ENCODE measurements at places on chromosomes 1 and 21. TPM values are rescaled to one million over a fixed set of nuclear protein-coding genes. Genes with fewer than 3 reads are reported as not detected.

The FTCD gene
- total RNA-seq, result not detected

The RAB7B gene
- total RNA-seq, result not detected

- H3K27ac ChIP-seq, result no peak overlapping the region
- no peak overlapping the region for H3K4me3 ChIP-seq
- no peaks in the 10 kb centered on the region for H3K36me3 ChIP-seq
- no peak for DNase-seq
These were observed 1.9 kb downstream of the SGIP1 start for GRCh38 chr1:66535853-66536252.

- peak overlapping the region; percentile 38 for H3K4me3 ChIP-seq
- peaks cover 14% of the 10 kb centered on the region for H3K36me3 ChIP-seq
- no peaks in the 10 kb centered on the region for H3K27me3 ChIP-seq
- H3K27ac ChIP-seq, result peak overlapping the region; percentile 48
These were observed 69.8 kb upstream of the ATP5PO start for GRCh38 chr21:33985117-33986050.

DNA sequence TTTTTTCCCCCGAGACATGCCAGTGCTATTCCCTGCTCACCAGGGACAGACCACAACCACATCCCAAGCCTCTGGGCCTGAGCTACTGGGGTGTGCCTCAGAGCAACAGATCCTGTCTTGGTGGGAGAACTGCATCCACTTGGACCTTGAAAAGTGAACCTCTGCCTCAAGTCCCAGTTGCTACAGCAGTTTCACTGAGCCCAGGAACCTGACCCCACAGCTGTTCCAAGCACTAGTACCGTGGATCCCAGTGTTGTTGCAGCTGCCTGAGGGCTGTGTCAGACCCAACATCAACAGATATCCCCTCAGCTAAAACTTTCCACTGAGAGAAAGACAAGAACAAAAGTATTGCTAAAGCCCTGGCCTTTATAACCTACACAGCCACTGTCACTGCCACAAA lies 373.0 kb downstream of the PLPP3 start:
- H3K27ac ChIP-seq, result no peak overlapping the region
- no peak for DNase-seq
- no peaks in the 10 kb centered on the region for H3K4me1 ChIP-seq
- no peak overlapping the region for H3K4me3 ChIP-seq
- H3K27me3 ChIP-seq, result no peaks in the 10 kb centered on the region
- H3K36me3 ChIP-seq, result no peaks in the 10 kb centered on the region

DNA sequence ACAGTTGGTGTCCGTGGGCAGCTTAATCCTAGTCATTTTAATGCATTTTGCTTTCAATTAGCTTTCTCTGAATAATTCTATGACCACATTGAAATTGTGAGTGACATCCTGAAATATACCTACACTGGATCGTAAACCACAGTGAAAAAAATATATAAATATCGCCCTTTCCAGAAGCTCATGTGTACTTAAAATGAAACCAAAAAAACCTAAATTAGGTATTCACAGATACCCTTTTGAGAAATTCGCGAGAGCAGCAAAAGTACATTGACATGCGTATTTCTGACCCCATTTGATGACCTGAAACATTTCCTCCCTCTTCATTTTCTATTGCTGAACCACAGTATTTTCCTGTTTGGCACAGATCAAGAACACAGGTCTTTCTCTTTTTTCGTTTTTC lies 253.8 kb downstream of the LTN1 start:
- no peak for DNase-seq
- no peaks in the 10 kb centered on the region for H3K27me3 ChIP-seq
- H3K4me1 ChIP-seq, result peaks cover 9% of the 10 kb centered on the region
- H3K27ac ChIP-seq, result no peak overlapping the region
- H3K4me3 ChIP-seq, result no peak overlapping the region

GRCh38 chr1:9037476-9038337 lies 11.5 kb upstream of the SLC2A7 start:
- DNase-seq, result no peak
- H3K36me3 ChIP-seq, result peaks cover 8% of the 10 kb centered on the region
- H3K4me3 ChIP-seq, result no peak overlapping the region

- H3K4me1 ChIP-seq, result peaks cover 6% of the 10 kb centered on the region
- H3K27ac ChIP-seq, result no peak overlapping the region
- DNase-seq, result no peak
- H3K27me3 ChIP-seq, result peaks cover 32% of the 10 kb centered on the region
- H3K4me3 ChIP-seq, result no peak overlapping the region
- peaks cover 6% of the 10 kb centered on the region for H3K36me3 ChIP-seq
These were observed 3.7 kb downstream of the COL24A1 start for GRCh38 chr1:86152887-86153286.

DNA sequence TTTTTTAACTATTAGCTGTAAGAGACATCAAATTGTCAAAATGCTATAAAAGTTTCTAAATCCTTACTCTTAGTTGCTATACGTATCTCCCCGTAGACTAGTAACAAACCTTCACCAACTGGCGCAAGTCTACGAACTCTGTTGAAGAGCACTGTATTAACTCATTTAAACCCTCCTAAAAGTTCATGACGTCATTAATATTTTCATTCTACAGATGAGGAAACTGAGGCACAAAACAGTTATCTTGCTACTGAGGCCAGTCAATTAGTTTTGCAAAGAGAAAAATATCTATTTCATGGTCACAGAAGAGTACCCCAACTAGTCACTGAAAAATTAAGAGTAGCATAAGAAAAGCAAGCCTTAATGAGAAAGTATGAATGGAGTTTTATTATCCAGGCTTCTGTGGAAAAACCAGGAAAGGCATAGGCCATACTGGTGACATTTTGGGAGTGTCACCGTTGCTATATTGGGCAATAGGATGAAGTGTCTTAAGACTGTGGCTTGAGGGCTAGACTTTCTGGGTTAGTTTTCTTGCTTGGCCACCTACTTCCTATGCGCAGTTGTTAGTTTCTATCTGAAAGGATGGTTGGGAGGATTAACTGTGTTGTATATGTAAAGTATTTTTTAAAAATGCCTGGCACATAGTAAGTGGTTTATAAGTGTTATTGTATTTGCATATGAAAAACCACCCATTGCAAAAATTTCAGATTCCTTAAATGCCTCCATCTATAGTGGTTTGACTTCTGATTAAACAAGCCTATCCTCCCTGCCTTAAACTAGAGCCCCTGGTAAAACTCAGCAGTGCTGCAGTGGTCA lies 52.4 kb upstream of the SYT14 start:
- H3K4me3 ChIP-seq, result no peak overlapping the region
- H3K27me3 ChIP-seq, result peaks cover 36% of the 10 kb centered on the region
- no peaks in the 10 kb centered on the region for H3K36me3 ChIP-seq
- DNase-seq, result no peak
- no peak overlapping the region for H3K27ac ChIP-seq

DNA sequence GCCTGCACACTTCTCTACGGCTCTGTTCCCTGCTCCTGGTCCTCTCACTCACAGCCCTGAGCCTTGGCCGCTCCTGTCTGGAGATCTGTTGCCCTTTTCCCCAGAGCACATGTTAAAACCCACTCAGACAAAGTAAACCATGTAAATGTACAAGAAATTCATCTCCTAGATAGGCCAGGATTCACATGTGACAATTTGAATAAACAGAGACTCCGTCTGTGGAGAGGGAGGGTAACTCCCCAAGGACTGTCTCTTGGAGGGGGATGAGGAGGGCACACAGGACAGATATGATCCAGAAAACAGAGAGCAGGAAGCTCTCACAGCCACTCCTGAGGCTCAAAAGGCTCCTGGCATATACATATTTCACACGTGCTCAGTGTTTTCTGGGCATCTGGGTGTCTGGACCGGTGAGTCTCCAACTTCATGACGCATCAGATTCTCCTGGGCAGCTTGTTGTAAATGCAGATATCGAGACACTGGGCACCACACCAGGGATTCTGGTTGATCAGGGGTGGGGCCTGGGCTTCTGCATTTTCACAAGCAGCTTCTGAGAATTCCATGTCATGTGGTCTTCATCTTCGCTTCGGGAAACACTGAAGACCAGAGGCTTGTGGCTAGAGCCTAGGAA lies 6.4 kb upstream of the KAZN start:
- H3K27ac ChIP-seq, result no peak overlapping the region
- no peaks in the 10 kb centered on the region for H3K4me1 ChIP-seq
- peaks cover 7% of the 10 kb centered on the region for H3K27me3 ChIP-seq
- H3K4me3 ChIP-seq, result no peak overlapping the region
- no peak for DNase-seq

DNA sequence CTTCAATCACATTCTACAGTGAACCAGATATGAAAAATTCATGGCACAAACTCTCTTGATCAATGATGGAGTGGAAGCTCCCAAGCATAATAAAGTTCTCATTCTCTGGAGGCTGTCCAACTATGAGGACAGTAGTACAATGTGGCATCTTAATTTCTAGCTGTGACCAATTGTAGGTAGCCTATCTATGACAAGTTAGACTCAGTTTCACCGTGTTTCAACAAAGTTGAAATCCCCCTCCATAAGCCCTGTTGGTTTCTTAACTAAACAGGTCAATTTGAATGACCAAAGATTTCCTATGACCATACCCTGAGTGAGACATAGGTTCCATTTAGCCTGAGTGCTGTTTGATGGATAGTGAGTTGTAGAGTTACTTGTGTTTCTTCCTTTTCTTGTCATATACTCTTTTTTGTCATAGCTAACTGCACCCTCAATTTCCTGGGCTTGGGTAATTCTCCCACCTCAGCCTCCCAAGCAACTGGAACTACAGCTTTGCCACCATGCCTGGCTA lies 11.8 kb downstream of the PATJ start:
- H3K36me3 ChIP-seq, result no peaks in the 10 kb centered on the region
- H3K4me1 ChIP-seq, result peaks cover 5% of the 10 kb centered on the region
- no peaks in the 10 kb centered on the region for H3K27me3 ChIP-seq

- H3K36me3 ChIP-seq, result no peaks in the 10 kb centered on the region
- no peak for DNase-seq
- no peaks in the 10 kb centered on the region for H3K27me3 ChIP-seq
- H3K4me3 ChIP-seq, result no peak overlapping the region
- H3K4me1 ChIP-seq, result no peaks in the 10 kb centered on the region
- no peak overlapping the region for H3K27ac ChIP-seq
These were observed 499.0 kb downstream of the NUF2 start for GRCh38 chr1:163820766-163821165.

DNA sequence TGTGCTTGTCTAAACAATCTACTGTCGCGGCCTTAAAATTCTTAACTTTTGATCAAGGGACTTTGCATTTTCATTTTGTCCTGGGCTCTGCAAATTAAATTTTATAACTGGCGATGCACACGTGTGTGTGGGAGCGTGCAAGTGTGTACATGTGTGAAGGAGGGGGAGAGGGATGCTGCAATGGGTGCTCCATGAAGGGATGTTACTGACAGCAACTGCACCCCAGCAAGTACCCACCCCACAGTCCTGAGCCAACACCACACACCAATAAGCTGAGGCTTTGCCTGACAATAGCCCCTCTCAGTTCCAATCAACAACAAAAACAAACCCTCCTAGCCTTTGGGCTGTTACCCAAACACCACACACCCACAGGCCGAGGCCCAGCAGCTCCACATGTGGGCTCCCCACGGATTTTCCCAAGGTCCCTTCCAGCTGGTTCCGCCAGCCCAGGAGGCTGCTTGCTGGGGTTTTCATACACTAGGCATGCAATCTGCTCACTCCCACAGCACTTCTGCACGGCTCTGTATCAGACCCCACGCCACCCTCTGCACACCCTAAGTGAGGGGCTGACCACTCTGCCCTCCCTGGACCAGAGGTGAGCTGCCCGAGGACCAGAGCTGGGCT lies 32.8 kb upstream of the IFFO2 start:
- H3K27me3 ChIP-seq, result peaks cover 32% of the 10 kb centered on the region
- H3K4me3 ChIP-seq, result no peak overlapping the region
- no peak overlapping the region for H3K27ac ChIP-seq
- no peaks in the 10 kb centered on the region for H3K36me3 ChIP-seq
- no peaks in the 10 kb centered on the region for H3K4me1 ChIP-seq
- no peak for DNase-seq

DNA sequence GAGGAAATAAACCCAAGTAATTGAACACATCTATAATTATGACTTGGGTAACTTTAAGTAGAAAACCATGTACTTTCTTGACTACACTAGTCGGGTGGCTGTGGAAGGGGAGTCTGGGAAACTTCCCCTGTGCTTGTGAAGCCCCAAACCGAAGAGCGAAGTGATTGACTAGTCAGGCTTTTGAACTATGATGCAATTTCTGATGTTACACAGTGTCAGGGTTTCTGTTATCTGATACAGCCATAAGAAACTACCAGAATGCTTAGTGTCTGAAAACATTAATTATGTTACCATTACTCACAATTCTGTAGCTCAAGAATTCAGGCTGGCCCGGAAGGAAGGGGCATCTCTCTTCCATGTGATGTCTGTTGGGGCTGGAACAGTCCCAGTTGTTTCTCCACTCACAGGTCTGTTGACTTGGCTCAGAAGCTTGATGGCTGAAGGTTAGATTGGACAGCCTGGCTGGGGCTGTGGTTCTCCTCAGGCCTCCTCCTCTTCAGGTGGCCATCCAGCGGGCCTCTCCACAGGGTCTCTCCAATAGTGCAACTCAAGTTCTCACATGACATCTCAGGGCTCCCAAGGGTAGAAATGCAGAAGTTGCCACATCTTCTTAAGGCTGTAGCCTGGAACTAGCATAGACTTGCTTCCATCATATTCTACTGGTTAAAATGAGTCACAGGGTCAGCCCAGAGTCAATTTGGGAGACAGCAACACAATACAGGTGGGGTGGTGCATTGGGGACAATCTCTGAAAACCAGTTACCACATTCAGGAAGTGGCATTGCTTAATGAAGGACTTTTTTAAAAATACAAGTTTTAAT lies 8.3 kb upstream of the C8B start:
- no peaks in the 10 kb centered on the region for H3K4me1 ChIP-seq
- H3K4me3 ChIP-seq, result no peak overlapping the region
- H3K36me3 ChIP-seq, result no peaks in the 10 kb centered on the region
- H3K27me3 ChIP-seq, result no peaks in the 10 kb centered on the region

DNA sequence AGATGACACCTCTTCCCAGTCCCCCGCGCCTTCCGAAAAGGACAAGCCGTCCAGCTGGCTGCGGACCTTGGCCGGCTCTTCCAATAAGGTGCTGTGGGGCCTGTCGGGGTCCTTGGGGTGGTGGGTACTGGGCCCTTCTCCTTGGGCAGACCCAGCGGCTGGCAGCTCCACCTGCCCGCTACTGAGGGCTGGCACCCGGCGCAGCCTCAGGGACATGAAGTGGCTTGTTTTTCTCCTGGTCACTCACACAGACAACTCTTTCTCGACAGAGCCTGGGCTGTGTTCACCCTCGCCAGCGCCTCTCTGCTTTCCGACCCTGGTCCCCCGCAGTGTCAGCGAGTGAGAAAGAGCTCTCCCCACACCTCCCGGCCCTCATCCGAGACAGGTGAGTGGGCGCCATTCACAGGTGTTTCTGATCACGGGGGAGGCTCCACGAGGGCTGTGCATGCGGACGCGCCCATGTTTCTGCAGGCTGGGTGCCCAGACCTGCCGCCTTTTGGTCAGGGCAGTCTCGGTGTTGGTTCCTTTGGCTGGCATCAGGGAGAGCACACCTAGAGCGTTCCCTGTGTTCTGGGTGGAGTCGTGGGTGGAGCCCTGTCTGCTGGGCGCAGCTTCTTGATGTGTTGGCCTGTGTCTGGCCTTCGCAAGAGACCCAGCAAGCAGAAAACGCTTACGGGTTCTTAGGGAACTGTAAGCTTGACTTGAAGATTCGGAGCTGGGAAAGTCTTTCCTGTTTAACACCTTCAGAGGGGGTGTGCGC lies 75.1 kb downstream of the SKI start:
- H3K4me1 ChIP-seq, result peaks cover 49% of the 10 kb centered on the region
- H3K27me3 ChIP-seq, result no peaks in the 10 kb centered on the region
- DNase-seq, result no peak
- H3K36me3 ChIP-seq, result peaks cover 38% of the 10 kb centered on the region
- H3K27ac ChIP-seq, result peak overlapping the region; percentile 61
- no peak overlapping the region for H3K4me3 ChIP-seq

Data from activated CD4-positive, alpha-beta memory T cell treated with anti-CD3 and anti-CD28 coated beads, Interleukin-2, amount 10 ng/mL, durations not matched to agents 7 days and 5 days (primary cell).